Karpas-422 (cell line): ENCODE measurements at places on chromosomes 4 and X.
A peak's percentile ranks its signal among the peaks of the same experiment; 100 is the strongest.

DNA sequence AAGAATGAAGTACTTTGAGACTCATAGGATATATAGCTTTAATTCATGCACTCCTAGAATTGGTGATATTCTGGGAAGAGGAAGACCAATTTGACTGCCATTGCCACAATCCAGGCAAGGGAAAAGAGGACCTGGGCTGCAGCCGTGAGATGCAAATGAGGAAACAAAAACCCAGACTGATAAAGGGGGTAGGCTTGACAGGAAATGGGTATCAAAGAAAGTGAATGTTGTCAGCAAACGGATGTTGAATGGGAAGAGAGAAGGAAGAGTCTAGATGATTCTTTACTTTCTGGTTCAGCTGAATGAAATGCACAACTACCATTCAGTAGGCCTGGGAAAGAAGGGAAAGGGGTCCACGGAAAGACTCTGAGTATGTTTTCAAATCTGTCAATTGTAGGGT, 17.1 kb upstream of the ARHGEF6 start:
- H3K4me1 ChIP-seq: no peaks in the 10 kb centered on the region
- no peaks in the 10 kb centered on the region for H3K27me3 ChIP-seq
- H3K36me3 ChIP-seq: no peaks in the 10 kb centered on the region

DNA sequence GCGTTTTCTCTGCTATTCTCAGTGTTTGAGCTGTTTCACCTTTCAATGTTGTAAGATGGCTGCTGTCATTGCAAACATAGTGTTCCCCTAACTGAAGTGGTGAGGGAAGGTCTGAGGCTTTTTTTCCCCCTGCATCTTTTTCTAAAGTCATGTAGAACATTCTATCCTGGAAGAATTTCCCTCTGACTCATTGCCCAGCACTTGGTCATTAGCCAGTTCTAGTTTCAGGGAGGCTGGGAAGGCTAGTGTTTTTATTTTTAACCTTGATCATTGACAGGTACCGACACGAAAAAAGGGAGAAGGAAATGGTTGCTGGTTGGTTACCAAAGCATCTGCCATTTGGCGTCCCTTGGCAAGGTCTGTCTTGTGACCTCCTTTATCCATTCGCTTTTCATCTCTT, 6.6 kb downstream of the LANCL3 start:
- no peaks in the 10 kb centered on the region for H3K27me3 ChIP-seq
- no peak overlapping the region for H3K4me3 ChIP-seq
- H3K4me1 ChIP-seq: peaks cover 7% of the 10 kb centered on the region
- DNase-seq: no peak

GRCh38 chrX:136030303-136031191, 45.3 kb downstream of the SLC9A6 start:
- H3K36me3 ChIP-seq: no peaks in the 10 kb centered on the region
- no peak for DNase-seq
- no peak overlapping the region for H3K27ac ChIP-seq
- no peaks in the 10 kb centered on the region for H3K27me3 ChIP-seq
- no peak overlapping the region for H3K4me3 ChIP-seq
- no peaks in the 10 kb centered on the region for H3K4me1 ChIP-seq

GRCh38 chr4:137310593-137311490, 221.5 kb downstream of the PCDH18 start:
- H3K36me3 ChIP-seq: no peaks in the 10 kb centered on the region
- H3K27ac ChIP-seq: no peak overlapping the region
- no peak overlapping the region for H3K4me3 ChIP-seq
- H3K4me1 ChIP-seq: no peaks in the 10 kb centered on the region
- DNase-seq: no peak

GRCh38 chrX:19909761-19910160, 22.4 kb upstream of the SH3KBP1 start:
- H3K27ac ChIP-seq: no peak overlapping the region
- DNase-seq: no peak
- no peaks in the 10 kb centered on the region for H3K27me3 ChIP-seq
- peaks cover 11% of the 10 kb centered on the region for H3K4me1 ChIP-seq
- H3K4me3 ChIP-seq: no peak overlapping the region

GRCh38 chrX:105120463-105120862, 100.0 kb downstream of the TEX13A start:
- H3K27ac ChIP-seq: no peak overlapping the region
- DNase-seq: no peak
- H3K4me3 ChIP-seq: no peak overlapping the region
- H3K36me3 ChIP-seq: no peaks in the 10 kb centered on the region
- peaks cover 5% of the 10 kb centered on the region; the same call in 1 of the 2 replicates for H3K4me1 ChIP-seq
- H3K27me3 ChIP-seq: no peaks in the 10 kb centered on the region

- no peaks in the 10 kb centered on the region for H3K27me3 ChIP-seq
- no peaks in the 10 kb centered on the region for H3K4me1 ChIP-seq
- H3K36me3 ChIP-seq: no peaks in the 10 kb centered on the region
- peak; percentile 11 for DNase-seq
- no peak overlapping the region for H3K4me3 ChIP-seq
- no peak overlapping the region for H3K27ac ChIP-seq
These were observed 103.3 kb downstream of the DHRSX start for GRCh38 chrX:2397229-2398063.

GRCh38 chr4:188414441-188414840, 275.2 kb downstream of the TRIML1 start:
- no peak overlapping the region for H3K4me3 ChIP-seq
- H3K27me3 ChIP-seq: no peaks in the 10 kb centered on the region
- no peaks in the 10 kb centered on the region for H3K4me1 ChIP-seq
- DNase-seq: no peak

DNA sequence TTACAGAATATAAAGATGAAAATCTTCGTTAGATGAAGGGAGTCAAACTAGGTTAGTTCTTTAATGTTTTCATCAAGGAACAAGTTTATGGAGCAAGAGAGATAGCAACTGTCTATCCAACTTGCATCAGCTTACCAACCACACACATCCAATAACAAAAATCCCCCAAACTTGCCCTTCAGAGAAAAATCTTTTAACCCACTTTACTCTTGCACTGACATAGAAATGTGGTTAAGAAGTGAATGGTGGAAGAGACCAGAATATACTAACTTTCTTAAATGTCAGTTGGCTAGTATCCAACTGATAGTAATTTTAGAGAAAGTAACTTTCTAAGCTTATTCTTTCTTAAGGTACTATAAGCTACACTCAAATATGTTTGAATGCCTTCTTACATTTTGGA, 1.7 kb upstream of the RAB9A start:
- peaks cover 52% of the 10 kb centered on the region for H3K4me1 ChIP-seq
- no peak overlapping the region for H3K4me3 ChIP-seq
- H3K27ac ChIP-seq: no peak overlapping the region

GRCh38 chr4:178966644-178967043, 1524.4 kb upstream of the AGA start:
- no peaks in the 10 kb centered on the region for H3K27me3 ChIP-seq
- DNase-seq: no peak
- no peak overlapping the region for H3K27ac ChIP-seq
- H3K36me3 ChIP-seq: no peaks in the 10 kb centered on the region
- no peaks in the 10 kb centered on the region for H3K4me1 ChIP-seq

DNA sequence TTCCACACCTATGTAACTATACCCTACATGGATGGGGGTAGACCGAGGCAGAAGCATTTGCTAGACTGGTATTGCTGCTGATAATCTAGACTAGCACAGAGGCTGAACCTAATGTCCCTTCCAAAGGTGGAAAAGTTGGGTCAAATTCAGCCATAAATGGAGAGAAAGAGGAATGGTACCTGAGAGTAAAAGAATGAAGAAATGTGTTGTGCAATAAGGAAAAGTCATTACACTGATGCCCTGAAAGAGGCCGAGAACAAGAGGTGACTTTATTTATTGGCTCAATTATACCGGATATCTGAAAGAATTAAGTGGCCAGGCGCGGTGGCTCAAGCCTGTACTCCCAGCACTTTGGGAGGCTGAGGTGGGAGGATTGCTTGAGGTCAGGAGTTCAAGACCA, 52.1 kb downstream of the ZNF41 start:
- DNase-seq: no peak
- H3K4me1 ChIP-seq: no peaks in the 10 kb centered on the region
- no peaks in the 10 kb centered on the region for H3K27me3 ChIP-seq

- no peak for DNase-seq
- no peak overlapping the region for H3K4me3 ChIP-seq
- H3K27ac ChIP-seq: no peak overlapping the region
- no peaks in the 10 kb centered on the region for H3K36me3 ChIP-seq
These were observed 24.4 kb upstream of the PLAC8 start for GRCh38 chr4:83138946-83139345.

- H3K27me3 ChIP-seq: no peaks in the 10 kb centered on the region
- no peaks in the 10 kb centered on the region for H3K36me3 ChIP-seq
- H3K27ac ChIP-seq: no peak overlapping the region
These were observed 11.5 kb downstream of the STK26 start for GRCh38 chrX:132034648-132035047.

DNA sequence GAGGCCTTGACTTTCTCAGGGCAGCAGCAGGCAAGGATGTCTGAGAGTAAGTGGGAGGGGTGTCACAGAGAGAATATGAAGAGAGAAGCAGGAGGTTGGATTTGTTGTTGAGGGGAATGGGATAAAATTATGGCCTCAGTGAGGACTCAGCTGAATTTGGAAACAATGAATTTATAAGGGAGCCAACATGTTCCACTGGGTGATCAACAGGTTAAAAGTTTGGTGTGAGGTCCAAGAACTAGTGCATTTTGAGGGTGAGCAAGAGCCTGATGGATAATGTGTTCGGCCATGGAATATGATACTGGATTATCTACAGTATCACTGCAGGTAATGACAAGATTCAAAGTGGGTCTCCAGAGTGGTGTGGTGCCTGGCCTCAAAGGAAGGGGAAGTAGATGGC, 33.5 kb downstream of the LIMCH1 start:
- H3K4me1 ChIP-seq: no peaks in the 10 kb centered on the region
- no peak for DNase-seq
- no peak overlapping the region for H3K27ac ChIP-seq
- H3K27me3 ChIP-seq: peaks cover 6% of the 10 kb centered on the region; the same call in 1 of the 2 replicates
- no peak overlapping the region for H3K4me3 ChIP-seq

DNA sequence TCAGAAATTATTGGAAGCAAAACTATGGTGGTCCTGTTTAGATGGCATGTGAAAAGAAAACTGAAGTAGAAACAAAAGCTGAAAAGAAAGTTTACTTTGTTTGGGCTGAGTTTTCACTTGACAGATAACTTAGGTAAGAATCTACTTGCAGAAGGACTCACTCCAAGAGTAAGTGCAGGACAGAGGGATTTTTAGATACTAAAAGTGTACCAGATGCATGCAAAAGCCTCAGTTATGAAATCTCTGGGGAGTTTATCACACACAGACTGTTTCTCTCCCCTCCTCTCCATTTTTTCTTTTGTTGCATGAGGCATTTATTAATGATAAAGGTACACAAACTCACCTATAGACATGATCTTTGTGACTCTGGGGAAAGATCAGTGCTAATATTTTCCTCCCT, 127.5 kb upstream of the GIMD1 start:
- H3K4me3 ChIP-seq: no peak overlapping the region
- H3K36me3 ChIP-seq: no peaks in the 10 kb centered on the region
- no peak for DNase-seq
- H3K27me3 ChIP-seq: no peaks in the 10 kb centered on the region
- no peaks in the 10 kb centered on the region for H3K4me1 ChIP-seq

GRCh38 chrX:85378461-85378860, 1.0 kb downstream of the POF1B start:
- H3K27me3 ChIP-seq: no peaks in the 10 kb centered on the region
- H3K4me3 ChIP-seq: peak overlapping the region; percentile 72
- H3K36me3 ChIP-seq: no peaks in the 10 kb centered on the region
- H3K4me1 ChIP-seq: peaks cover 25% of the 10 kb centered on the region
- DNase-seq: no peak
- no peak overlapping the region for H3K27ac ChIP-seq

DNA sequence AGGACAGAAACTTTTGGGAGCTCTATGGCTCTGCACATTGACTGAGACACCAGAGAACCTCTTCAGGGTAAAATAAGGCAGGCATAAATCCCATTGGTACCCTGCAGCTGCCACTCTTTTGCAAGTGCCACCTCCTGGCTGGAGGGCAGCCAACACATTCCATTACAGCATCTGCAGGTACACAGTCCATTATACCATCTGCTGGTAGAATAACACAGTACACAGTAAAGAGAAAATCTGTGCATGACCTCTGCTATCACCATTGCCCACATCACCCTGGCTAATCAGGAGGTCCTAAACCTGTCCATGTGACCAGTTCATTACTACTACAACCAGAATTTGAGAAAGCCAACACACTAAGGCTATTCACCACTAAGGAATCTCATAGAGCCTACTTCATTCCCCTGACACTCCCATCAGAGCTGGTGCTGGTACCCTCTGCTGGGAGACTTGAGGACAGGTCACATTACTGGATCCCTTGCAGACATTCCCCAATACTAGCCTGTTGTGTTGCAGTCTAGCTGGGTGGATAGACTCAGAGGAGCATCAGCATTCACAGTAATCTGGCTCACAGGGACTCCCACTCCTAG, 176.2 kb upstream of the TACR3 start:
- H3K4me3 ChIP-seq: no peak overlapping the region
- DNase-seq: no peak
- H3K27me3 ChIP-seq: no peaks in the 10 kb centered on the region
- H3K4me1 ChIP-seq: no peaks in the 10 kb centered on the region
- no peak overlapping the region for H3K27ac ChIP-seq
- no peaks in the 10 kb centered on the region for H3K36me3 ChIP-seq

DNA sequence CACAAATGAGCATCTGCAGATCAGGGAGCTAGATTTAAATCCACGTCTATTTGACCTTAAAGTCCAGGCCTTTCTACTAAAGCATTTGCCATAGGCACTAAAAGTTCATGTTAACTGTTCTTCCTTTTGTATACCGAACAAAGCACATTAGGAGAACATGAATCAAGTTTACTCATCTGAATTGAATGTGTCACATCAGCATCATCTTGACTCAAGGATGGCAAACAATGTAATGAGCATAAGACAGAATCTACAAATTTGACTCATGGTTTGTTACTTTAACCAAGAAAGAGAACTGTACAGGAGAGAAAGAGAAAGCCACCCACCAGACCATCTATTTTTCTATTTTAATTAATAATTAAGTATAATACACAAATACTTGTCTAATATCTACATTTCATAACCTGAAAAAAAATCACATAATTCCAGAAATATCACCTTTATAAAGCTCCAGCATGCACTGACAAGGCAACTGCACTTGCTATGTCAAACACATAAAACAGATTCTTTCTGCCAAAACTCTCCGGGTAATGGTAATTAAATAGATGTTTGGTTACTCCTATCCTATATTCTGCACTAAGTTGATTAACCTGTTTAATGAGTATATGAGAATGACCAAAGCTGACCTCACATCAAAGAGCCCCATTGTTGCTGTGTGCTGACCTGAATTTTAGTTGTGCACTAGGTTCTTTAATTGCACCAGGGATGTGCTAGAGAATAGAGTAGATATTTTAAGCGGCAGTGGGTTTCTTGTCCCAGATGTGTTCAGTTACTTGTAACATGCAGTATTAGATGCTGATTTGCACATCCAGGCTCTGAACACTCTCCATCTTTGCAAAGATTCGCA, 42.5 kb upstream of the LEF1 start:
- H3K27ac ChIP-seq: no peak overlapping the region
- H3K36me3 ChIP-seq: no peaks in the 10 kb centered on the region
- DNase-seq: no peak
- no peaks in the 10 kb centered on the region for H3K27me3 ChIP-seq

GRCh38 chr4:777520-778262, 48.2 kb downstream of the CPLX1 start:
- no peak overlapping the region for H3K4me3 ChIP-seq
- no peaks in the 10 kb centered on the region for H3K27me3 ChIP-seq
- no peak for DNase-seq
- peaks cover 57% of the 10 kb centered on the region for H3K36me3 ChIP-seq
- H3K4me1 ChIP-seq: peaks cover 16% of the 10 kb centered on the region
- no peak overlapping the region for H3K27ac ChIP-seq

- H3K4me3 ChIP-seq: no peak overlapping the region
- no peak overlapping the region for H3K27ac ChIP-seq
- H3K4me1 ChIP-seq: peaks cover 8% of the 10 kb centered on the region
- no peaks in the 10 kb centered on the region for H3K27me3 ChIP-seq
- H3K36me3 ChIP-seq: no peaks in the 10 kb centered on the region
- DNase-seq: no peak
These were observed 60.8 kb downstream of the DDX60 start for GRCh38 chr4:168257768-168258167.
